ENCODE measurements at places on chromosomes 2 and 18. TPM values are rescaled to one million over a fixed set of nuclear protein-coding genes. Genes with fewer than 3 reads are reported as not detected.

Gene LYPD1
- 7.1 TPM for total RNA-seq

Gene PDE1A
- 3.3 TPM for total RNA-seq

Gene HAAO
- total RNA-seq = 14.5 TPM

Gene CXCR1
- not detected for total RNA-seq

Gene OXER1
- total RNA-seq = 4.3 TPM

DNA sequence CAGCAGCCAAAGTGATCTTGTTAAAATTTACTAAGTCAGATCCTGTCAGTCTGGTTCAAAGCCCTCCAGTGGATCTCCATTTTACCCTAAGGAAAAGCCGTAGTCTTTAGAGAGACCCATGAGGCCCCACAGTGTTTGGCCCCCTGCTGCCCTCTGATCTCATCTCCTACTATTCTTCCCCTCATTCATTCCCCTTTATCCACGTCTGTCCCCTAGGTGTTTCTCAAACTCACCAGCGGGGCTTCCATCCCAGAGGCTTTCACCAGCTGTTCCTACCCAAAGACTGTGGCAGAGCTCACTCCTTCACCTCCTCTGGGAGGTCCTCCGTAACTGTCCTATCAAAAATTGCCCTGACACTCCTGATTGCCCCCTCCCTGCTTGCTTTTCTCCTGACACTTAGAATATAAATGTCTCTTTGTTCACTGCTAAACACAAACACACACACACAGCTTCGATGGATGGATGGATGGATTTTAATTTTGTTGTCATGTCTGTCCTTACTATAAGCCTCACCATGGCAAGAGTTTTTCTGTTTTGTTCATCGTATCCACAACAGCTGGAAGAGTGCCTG is 26.1 kb downstream of the LIMS1 start:
- DNase-seq = no peak

GRCh38 chr2:105254531-105255210 is 13.1 kb downstream of the GPR45 start:
- no peak for DNase-seq

DNA sequence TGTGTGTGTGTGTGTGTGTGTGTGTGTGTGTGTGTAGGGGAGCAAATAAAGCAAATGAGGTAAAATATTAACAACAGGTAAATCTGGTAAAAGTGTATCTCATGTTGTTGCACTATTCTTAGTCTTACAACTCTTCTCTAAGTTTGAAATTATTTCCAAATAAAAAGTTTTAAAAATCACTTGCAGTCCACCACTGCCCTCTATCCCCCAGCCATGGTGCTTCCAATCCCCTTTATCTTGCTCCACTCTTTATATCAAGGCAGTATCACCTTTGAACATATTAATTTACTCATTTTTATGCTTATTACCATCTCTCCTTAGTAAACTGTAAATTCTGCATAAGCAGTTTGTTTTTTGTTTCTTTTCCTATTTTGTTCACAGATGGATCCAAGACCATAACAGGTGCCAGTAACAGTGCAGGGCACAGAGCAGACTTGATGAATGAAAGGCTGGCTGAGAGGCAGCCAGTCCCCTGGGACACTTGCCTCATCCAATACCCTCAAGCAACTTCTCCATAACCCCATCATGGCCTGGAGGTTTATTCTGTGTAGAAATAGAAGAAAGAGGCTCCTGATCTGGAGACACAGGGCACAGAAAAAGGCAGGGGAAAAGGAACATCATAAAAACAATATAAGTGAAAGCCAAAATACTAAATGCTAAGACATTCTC is 67.6 kb downstream of the LDAH start:
- DNase-seq = no peak

- DNase-seq = no peak
Measured at GRCh38 chr2:206611191-206611590, 31.1 kb upstream of the FAM237A start.

- no peak for DNase-seq
Measured at GRCh38 chr2:158297606-158298005, 158.9 kb downstream of the CCDC148 start.

GRCh38 chr2:58616961-58617360 is 375.8 kb upstream of the FANCL start:
- no peak for DNase-seq

All from progenitor cell of endocrine pancreas (in vitro differentiated cells).